ENCODE measurements at places on chromosomes 12 and 14. TPM values are rescaled to one million over a fixed set of nuclear protein-coding genes. Genes with fewer than 3 reads are reported as not detected.

The CMA1 gene
- not detected for total RNA-seq

The NUAK1 gene
- not detected for total RNA-seq

GRCh38 chr12:101783150-101783549 lies 43.9 kb upstream of the SYCP3 start:
- no peak for DNase-seq

DNA sequence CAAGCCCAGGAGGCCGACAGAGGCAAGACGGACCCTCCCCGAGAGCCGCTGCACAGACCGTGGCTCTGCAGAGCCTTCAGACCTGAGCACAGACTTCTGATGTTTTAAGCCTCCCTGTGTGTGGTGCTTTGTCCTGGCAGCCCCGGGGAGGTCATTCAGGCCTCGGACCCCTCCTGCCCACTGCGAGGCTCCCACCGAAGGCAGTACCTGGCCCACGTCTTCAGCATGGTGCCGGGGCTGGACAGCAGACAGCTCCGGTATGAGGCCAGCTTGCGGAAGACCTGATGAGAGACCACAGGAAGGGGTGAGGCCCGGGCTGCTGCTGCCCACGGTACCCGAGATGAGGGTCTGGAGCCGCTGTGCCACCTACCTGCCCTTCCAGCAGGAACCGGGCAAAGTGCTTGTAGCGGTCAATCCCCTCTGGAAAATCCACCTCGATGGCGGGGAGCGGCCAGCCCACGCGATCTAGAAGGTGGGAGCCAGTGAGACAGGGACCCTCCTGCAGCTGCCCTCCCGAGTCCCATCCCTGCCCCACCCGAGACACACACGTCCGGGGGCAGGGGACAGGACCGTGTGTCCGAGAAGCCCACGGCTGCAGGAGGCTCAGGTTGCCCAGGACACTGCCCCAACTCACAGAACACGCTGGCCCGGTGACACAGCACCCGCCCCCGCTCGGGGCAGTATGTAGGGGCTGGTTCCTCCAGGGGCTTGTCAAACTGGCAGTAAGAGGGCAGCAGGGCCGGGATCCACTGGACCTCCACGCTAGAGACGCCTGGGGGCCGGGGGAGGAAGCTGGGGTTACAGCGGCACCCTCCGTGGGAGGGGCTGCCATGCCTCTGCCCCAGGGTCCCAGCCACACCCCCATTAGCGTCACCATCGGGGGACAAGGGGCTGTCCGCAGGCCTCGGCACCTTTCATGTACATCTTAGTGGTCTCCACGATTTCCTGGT lies 35.6 kb upstream of the UBC start:
- DNase-seq: no peak

DNA sequence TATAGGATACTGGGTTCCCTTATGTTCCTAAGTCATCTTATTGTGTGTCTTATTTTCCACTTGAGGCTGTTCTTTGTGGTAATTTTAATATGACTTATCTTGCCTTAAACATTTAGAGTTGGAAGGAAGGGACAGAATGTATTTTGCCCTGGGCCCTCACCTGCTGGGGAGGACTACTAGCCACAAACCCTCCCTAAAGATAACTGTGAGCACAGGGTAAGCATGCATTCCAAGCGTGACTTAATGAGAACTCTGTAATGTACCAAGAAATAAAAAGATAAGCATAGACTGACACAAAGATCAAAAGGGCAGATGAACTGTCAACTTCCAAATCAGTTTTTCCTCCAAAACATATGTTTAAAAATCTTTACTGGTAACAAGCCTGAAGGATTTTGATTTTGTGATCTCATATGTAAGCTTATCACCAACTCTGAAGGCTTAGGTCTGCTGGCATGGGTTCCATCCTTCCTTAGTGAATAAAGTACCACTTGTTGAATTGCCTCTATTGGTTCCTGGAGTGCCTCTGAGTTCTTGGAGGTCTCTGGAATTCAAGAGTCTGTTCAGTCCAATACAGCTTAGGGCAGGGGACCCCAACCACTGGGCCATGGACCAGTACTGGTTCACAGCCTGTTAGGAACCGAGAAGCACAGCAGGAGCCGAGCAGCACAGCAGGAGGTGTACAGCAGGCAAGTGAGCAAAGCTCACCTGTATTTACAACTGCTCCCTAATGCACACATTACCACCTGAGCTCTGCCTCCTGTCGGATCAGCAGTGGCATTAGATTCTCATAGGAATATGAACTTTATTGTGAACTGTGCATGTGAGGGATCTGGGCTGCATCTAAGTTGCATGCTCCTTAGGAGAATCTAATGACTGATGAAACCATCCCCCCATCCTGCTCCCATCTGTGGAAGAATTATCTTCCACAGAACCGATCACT lies 29.8 kb upstream of the NFYB start:
- no peak for DNase-seq

- DNase-seq: no peak
These were observed 231.0 kb downstream of the RBM19 start for GRCh38 chr12:113735131-113735530.

- no peak for DNase-seq
These were observed 3.5 kb upstream of the PZP start for GRCh38 chr12:9211687-9212086.

DNA sequence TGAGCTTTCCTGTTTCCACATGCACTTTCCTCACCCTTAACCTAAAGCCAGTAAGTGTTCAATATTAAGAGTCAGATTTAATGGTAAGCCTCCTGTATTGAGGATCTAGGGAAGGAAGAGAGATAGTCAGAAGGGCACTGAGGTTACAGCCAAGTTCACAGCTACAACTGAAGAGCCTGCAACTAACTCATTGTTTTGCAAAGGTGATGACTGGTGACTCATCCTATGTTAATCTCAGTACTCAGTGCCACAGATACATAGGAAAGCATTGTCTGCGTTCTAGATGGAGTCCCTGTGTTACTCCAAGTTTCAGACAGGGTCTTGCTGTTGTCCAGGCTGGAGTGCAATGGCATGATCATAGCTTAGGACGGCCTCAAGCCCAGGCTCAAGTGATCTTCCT lies 157.0 kb upstream of the RBM19 start:
- no peak for DNase-seq
